ENCODE measurements at places on chromosomes 16 and 17. TPM values are rescaled to one million over a fixed set of nuclear protein-coding genes. Genes with fewer than 3 reads are reported as not detected.

Gene ANKRD40CL
- not detected for total RNA-seq

Gene KRTAP4-16
- total RNA-seq, result not detected

Gene TMEM98
- 72.9 TPM for total RNA-seq

Gene MRPL10
- total RNA-seq, result 29.2 TPM

Gene RHBDL1
- total RNA-seq, result 2.0 TPM

Gene NLRC5
- 44.9 TPM for total RNA-seq

Gene PYY
- total RNA-seq, result not detected

Gene FDXR
- total RNA-seq, result 11.2 TPM

Gene TBC1D26
- not detected for total RNA-seq

Gene MYCBPAP
- total RNA-seq, result 1.3 TPM

Gene ARL17B
- total RNA-seq, result 31.0 TPM

Gene RAB11FIP4
- 13.5 TPM for total RNA-seq

Gene CARD14
- 1.1 TPM for total RNA-seq

Gene CES3
- total RNA-seq, result 3.4 TPM

Gene HSBP1
- 86.2 TPM for total RNA-seq

Gene PPY
- not detected for total RNA-seq

Gene MXRA7
- total RNA-seq, result 159 TPM

Gene WNT3
- 3.3 TPM for total RNA-seq

Gene ALOX12
- total RNA-seq, result 0.17 TPM

Gene DCAF7
- 79.9 TPM for total RNA-seq

Data from upper lobe of right lung (tissue), 1 donor.